ENCODE measurements at places on chromosomes 7 and 10.

DNA sequence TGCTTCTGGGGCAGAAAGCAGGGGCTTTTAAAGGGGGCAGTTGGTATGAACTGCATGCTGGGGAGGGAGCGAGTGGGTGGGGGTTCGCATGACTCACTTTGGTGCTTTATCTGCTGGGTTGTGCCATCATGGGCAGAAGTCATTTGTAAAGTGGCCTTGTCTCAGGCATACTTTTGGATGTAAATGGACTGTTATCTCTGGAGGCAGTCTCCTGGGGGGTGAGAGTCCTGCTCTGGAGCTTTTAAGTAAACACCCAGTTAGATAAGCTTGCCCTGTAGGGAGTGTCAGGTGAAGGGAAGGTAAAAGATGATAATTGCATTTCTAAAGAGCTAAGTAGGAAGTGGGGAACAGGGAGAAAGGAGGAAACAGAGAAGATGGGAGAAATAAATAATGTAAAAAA lies 1.6 kb upstream of the GSTO1 start:
- no peak for DNase-seq

- DNase-seq: no peak
Observed at GRCh38 chr7:43137811-43138210, 25.4 kb downstream of the HECW1 start.

DNA sequence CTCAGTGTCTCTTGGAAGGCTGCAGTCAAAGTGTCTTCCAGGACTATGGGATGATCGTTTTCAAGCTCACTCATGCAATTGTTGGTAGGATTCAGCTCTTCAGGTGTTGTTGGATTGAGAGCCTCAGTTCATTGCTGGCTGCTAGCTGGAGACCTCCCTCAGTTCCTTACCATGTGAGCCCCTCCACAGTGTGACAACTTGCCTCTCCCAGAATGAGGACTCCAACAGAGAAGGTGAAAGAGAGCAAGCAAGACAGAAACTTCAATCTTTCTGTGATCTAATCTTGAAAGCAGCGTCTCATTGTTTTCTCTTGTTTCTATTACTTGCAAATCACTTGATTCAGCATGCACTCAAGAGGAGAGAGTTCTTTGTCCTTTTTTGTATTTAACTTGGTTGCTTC lies 22.5 kb downstream of the MGAM start:
- no peak for DNase-seq

DNA sequence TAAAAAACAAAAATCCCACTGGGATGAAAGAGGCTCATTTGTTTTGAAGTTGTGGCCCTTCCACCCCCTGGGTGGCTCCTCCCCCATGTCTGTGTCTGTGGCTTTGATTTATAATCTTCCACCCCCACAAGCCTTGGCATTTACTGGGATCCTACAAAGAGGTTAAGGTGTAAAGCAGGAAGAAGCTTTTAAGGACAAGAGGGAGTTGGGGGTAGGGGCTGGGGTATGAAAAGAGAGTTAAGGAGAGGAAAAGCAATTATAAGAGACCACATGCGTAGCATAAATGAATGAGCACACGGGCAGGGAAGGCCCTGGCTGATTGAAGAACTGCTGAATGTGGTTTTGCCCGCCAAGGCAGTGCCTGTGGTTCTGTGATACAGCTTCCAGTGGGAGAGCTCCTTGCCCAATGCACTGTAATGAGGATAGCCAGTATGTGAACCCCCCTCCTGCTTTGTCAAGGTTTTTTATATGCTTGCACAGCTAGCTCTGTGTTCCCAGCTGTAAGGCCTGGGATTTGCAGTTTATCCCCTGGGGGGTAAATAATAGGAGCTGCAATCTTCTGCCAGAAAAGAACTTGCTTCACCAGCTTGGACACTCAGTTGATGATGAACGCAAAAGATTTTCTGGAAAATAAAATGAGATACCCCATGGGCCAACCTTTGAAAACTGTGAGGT lies 34.7 kb upstream of the KMT2E start:
- DNase-seq: peak; percentile 42

- DNase-seq: no peak
Observed at GRCh38 chr7:130995252-130996081, 261.5 kb upstream of the KLF14 start.

DNA sequence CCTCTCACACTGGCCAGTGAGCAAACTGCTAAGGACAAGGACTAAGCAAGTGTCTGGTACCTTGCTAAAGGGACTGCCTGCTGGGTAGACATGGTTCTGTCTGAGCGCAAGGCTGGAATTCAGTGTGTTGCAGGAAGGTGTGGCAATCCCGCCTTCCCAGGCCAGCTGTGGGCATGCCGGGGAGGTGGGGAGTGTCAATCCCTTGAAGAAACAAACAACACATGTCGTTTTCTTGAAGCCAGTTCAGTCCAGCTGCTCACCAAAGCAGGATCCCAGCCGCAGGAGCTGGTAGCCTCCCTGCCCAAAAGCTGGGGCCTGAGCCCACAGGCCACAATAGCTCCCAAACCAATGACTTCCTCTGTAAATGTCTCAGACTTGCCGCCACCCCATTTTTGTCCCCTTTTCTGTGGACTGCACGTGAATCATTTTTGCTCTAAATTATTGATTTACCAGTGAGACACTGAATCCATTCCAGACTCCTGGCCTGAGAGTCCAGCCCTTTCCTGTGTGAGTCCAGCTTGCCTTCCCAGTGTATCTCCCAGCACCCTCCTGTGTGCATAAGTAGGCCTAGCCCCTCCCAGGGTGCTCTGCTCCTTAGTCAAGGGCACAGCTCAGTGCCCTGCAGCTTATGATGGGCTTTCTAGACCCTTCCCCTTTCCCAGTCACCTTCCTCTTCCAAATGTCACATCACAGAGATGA lies 166.8 kb downstream of the RGS10 start:
- no peak for DNase-seq
